ENCODE measurements at places on chromosomes 5 and 9.

DNA sequence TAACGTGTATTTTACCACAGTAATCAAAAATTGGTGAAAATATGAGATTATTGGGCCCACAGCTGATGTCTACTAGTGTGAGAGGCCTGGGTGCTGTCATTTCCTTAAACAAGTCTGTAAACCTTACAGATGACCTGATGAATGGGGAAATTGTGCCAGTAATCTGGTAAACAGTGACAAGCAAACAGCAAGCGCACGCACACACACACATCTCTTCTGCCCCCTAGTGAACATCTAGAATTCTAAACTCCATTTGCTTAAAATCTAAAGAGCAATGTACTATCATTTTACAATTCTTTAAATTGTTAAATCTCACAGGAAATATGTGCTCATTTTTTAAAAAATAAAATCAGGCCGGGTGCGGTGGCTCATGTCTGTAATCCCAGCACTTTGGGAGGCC is 7.5 kb upstream of the RAPGEF1 start:
- peak; percentile 37 for DNase-seq

- DNase-seq, result no peak
Measured at GRCh38 chr5:41335596-41336181, 122.4 kb upstream of the C6 start.

DNA sequence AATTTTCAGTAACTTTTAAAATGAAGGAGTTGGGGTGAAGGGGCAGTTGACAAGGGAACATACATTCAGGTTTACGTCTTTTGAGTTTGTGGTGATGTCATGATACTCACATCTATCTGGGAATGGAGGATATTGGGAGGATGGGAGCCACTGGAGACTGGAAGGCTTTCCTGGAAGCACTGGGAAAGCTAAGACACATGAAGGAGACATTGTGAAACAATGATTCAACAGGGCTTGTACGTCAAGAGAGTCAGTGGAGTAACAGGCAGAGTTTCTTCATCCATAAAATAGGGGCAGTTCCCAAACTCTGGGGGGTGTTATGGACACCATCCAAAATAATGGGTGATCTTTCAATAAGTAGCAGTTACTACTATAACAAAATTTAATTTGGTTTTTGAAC is 572.8 kb downstream of the CCDC171 start:
- no peak for DNase-seq

DNA sequence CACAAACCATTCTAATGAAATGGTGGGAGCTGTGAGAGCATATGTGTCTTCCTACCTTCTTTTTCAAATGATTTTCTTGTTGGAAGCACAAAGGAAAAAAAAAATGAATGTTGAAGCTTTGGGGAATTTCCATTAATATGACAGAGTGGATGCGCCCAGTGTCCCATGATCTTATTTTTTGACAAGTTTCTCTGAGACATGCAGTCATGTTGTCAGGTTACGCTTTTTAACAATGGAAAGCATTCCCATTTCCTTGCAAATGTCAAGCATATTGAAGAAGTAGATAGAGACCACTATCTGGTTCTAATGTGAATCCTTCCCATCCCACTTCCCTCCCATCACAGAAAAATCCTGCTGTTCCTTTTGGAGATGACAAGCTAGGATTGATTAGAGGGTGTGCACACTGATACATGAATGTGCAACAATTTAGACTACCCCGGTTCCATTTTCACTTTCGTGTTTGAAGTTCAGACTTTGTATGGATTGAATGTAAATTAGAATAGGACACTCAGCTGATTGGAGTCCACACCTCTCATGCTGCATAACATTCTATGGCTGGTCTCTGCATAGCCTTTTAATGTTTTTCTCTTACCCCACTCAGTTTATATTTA is 919.4 kb downstream of the TLE4 start:
- DNase-seq, result no peak

DNA sequence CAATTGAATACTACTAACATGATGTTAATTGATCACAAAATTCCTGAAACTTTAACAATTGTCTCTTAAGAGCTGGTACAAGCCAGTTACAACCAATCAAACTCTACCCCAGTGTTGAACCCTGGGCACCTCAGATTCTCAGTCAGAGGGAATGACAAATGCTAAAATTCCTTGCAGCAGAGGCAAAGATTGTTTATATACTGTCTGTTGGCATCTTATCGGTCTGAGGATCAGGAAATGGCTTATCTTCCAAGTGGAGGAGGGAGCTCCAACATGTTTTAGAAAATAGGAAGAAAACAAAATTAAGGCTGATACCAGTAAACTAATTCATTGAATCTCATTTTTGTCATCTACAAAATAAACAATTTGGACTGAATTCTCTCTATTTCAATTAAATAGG is 527.8 kb upstream of the ZNF608 start:
- no peak for DNase-seq

- DNase-seq, result no peak
Measured at GRCh38 chr5:137245438-137245837, 253.7 kb downstream of the SPOCK1 start.

DNA sequence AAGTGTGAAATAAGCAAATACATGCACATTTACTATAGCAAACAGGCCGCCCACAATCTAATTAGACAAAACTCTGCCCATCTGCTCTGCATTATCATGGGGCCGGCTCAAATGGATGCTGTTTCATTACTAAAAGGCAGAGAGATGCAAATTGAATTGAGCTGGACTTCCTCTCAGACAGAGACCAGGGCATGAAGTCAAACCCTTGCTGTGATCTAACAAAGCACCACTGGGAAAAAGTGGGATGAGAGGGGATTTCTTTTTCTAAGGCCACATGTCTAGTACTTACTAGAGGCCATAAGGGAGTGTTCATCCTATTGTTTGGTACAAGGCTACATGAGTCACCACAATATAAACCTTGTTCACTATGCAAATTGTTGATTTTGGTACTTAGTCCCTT is 614.7 kb downstream of the ISL1 start:
- DNase-seq, result no peak

GRCh38 chr9:90607701-90608516 is 34.7 kb downstream of the DIRAS2 start:
- no peak for DNase-seq

DNA sequence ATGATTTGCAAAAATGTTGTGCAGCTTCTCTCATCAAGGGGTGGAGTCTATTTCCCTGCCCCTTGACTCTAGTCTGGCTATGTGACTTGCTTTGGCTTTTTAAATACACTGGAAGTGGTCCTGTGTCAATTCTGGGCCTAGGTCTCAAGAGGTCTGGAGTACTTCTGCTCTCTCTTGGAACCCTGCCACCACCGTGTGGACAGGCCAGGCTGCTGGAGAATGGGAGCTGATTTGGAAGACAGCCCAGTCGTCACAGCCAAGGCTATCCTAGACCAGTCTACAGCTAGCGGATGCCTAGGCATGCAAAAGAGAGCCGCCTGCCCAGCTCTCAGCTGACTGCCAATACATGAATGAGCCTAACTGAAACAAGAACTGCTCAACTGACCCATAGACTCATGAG is 56.7 kb upstream of the CLINT1 start:
- DNase-seq, result peak; percentile 69
